ENCODE measurements at places on chromosomes 12 and 14.

DNA sequence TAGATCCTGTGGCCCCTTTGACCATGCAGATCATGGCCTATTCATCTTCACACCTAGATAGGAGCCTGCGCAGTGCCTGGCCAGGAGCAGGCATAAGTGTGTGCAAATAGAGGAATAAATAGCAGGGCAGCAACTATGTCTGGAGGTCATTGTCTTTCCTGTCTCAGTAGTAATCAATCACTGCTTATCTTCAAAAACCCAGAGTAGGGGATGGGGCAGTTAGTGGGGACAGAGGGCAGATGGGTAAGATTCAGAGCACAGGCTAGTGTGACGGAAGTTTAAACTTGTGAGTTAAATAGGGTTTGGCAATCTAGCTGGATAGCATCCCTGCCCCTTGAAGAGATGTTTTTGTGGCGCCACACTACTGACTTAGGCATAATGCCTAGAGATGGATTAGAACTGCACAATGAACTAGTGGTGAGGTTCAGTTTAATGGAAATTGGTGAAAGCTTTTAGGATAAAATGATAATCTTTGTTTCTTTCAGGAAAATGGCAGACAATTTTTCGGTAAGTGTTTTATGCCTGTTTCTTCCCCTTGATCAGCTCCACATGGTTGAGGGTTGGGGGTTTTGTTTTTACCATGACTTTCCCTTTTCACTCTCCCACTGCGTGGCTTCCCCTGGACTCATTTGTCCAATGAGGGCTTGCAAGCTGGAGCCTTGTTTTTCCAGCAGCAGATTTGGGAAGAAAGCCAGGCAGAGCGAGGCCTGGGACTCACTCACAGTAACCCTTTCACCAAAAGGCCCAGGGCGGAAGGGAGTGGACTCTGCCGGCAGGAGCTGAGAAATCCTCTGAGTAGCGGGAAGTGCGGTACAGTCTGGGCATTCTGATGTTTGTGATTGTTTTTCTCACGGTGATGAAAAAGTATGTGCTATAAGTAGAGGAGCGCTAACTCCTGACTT is 8.1 kb downstream of the LGALS3 start:
- no peak for DNase-seq

- no peak for DNase-seq
These were observed 638 bp downstream of the PLEKHG3 start for GRCh38 chr14:64704743-64705380.

DNA sequence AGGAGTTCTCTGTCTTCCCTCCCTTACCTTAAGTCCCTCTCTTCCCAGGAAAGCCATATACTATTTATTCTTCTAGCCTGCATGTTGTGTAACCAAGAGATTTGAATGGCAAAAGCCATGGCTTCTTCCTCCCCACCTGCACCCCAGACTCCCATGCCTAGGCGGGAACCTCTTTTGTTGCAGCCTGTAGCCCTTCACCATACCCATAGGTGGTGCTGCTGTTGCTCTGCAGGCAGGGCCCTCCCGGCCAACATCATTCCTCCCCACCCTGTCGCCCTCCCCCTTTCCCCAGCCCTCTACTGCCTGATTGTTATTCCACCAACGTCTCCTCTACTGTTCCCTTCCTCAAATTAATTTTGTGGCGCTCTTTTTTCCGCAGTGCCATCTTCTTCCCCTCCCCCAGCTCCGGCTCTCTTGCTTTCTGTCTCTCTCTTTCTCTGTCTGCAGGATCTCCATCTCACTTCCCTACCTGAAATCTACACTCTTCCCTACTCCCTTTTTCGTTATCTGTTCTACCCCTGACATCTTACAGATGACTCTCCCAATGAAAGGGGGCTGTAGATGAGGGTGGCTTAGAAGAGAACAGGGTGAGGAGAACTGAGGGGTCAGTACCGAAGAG is 13.8 kb downstream of the NGDN start:
- peak; percentile 15 for DNase-seq

GRCh38 chr12:11703378-11703777 is 53.9 kb downstream of the ETV6 start:
- DNase-seq, result no peak

DNA sequence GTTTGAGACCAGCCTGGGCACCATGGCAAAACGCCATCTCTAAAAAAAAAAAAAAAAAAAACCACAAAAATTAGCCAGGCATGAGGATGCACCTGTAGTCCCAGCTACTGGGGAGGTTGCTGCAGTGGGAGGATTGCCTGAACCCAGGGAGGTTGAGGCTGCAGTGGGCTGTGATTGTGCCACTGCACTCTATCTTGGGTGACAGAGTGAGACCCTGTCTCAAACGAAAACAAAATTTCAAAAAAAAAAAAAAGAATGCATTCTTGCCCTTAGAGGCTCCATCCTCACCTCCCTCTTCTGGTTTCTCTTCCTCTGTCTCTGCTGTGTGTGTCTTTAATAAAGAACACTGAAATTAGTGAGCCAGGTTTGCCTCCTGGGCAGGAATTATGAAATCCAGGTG is 107.8 kb downstream of the VCPKMT start:
- no peak for DNase-seq

DNA sequence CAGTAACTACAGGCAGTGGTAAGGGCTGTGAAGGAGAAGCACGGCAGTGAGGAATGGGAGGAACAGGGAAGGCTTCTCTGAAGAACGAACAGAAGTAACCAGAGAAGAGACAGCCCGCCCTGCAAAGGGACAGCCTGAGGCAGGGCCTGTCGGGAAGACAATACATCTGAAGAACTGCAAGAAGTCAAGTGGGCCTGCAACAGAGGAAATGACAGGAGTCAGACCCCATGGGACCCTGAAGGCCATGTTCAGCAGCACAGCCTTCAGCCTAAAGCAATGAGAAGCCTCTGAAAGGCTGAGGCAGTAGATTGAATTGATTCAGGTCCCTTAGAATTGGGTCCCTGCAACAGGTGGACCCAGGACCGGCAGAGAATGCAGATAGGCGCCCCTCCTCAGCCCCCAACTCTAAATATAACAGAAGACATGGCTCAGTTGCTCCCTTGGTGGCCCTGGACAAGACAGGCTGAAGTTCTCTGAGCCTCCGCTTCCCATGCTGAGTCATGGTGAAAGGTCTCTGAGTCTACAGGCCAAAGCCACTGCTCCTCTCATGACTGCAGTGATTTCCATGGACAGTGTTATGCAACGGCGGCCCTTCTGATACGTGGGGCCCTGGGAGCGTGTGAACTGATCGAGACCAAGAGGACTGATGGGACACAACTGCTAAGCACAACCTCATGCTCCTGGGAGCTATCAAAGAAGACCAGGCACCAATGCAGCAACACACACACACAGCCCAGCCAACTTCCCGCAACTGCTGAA is 10.8 kb upstream of the ACTR6 start:
- no peak for DNase-seq

DNA sequence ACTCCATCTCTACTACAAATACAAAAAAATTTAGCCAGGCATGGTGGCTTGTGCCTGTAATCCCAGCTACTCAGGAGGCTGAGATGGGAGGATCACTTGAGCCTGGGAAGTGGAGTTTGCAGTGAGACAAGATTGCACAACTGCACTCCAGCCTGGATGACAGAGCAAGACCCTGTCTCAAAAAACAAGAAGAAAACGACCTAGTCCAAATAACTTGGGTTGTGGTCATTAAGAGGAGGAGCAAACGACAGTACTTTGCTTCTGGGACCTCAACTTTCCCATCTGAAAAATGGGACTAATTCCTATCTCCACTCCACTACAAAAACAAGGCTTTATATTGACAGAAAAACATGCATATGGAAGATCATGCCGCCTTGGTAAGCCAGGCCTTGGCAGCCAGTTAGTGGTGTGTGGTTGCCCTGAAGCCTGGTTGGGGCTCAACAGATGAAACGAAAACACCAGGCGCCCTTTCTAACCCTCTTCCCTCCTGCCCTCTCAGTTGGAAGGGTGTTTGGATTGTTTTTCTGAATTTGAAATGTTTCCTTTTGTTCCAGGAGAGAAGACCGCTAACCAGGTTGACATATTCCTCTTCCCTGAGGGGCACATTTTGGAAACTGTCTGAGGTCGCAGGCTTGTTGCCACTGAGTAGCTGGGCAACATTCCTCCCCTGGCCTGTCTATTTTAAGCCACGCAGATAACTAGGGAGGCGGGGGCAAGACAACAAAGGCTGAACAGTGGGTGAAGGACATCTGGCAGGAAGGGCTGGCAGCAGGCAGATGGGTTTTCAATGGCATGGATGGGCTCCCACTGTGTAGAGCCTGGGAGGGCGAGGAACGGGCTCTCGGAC is 13.7 kb upstream of the VPS37B start:
- DNase-seq, result no peak

GRCh38 chr12:49684310-49684854 is 22.8 kb downstream of the FMNL3 start:
- DNase-seq, result no peak

- no peak for DNase-seq
These were observed 322.9 kb downstream of the DAD1 start for GRCh38 chr14:22266142-22266442.

DNA sequence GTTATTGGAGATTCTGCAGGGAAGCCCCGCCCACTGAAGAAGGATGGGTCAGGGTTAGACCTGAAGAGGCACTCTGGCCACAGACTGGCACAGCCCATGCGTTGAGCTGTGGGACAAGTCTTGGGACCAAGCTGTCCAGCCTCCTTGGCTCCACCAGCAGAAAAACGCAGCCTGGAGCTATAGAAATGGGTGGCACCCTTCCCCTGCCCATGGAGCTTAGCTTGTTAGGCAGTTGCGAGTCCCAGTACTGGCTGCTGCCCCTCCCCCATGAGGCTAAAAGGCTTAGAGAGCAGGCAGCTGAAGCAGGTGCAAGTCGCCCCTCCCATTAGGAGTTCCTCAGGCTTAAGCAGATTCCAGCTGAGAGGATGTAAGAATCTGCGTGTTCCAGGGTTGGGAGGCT is 1124.0 kb upstream of the TMEM132C start:
- DNase-seq, result no peak

DNA sequence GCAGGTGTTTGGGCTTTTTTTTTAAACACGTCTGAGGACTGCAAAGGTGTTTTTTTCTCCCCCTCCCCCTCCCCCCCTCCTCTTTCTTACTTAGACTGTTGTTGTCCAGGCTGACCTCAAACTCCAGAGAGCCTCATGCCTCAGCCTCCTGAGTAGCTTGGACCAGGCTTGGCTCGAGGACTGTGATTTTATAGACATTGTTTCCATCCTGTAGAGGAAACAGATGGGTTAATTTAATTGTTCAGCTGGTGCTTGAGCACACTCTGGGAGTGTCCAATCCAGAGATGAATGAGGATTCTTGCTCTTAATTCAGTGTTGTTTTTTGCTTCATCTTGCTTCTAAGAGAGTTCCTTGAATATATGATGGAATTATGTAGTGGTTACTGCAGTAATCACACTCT is 42.1 kb downstream of the RASSF3 start:
- DNase-seq, result no peak

GRCh38 chr12:129363041-129363440 is 509.8 kb downstream of the GLT1D1 start:
- DNase-seq, result no peak

DNA sequence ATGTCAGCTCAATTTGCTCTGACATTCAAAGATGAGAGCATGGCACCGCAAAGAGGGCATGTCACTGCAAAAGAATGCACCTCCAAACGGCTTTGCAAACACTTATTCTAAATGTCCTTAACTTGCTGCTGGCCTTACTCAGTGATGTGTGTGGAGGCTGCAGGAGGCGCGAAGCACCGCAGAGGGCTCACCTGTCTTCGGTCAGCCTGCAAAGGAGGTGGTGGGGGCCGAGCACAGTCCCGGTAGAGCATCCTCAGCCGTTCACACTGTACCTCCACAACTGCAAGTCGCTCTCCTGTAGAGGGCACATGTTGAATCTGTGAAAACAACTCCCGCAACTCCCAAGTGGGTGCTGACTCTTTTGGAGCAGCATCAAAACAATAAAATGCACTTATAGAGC is 93.8 kb downstream of the TRAFD1 start:
- DNase-seq, result no peak

- DNase-seq, result no peak
These were observed 398.1 kb downstream of the ZFP36L1 start for GRCh38 chr14:68394764-68395143.

- DNase-seq, result no peak
These were observed 7.0 kb downstream of the IFI27L2 start for GRCh38 chr14:94122438-94122837.

DNA sequence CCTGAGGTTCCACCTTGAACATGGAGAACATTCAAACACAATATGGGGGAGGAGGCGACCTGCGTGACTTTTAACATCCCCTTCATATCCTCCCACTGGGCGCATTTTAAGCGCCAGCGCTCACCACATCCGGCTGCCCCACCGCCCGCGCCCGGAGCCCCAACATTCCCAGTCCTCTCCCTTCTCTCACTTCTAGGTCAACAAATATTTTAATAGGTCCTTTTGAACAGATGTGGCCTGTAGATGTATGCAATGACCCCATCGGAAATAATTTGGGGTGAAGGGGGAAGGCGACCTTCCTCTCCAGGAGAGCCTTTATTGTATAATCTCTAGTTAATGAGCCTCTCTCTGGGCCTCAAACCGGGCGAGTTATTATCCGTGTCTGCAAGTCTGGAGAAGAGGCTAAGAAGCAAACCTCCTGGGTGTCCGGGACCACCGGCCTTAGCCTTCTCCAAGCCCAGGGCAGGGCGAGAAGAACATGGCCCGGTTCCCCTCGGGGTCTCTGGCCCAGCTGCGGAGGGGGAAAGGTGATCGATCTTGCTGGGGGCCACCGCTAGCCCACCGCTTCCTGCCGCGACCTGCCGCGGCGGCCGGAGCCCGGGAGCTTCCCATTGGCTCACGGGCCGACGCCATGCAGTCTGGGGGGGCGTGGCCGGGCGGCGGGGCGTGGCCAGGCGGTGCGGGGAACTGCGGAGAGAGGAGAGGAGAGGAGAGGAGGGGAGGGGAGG is 83.2 kb upstream of the HMGA2 start:
- no peak for DNase-seq

- DNase-seq, result no peak
These were observed 2.3 kb downstream of the WNT10B start for GRCh38 chr12:48969160-48969771.

- DNase-seq, result no peak
These were observed 70.6 kb upstream of the SLC24A4 start for GRCh38 chr14:92252323-92252722.

DNA sequence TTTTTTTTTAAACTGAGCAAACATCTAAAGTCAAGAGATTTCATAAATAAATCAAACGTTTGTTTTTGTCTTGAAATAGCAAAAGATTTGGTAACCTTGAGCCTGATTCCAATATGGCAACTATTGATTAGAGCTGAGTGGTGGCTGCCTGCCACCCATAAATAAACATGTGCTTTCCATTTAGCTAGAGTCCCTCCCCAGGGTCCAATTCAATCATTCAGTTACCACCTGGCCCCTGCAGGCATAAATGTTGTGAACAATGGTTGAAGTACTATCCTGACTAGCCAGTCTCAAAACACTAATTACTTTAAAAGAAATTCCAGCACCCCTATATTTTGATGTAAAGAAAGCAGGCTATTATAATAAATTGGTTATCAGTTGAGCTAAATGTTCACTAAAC is 129.7 kb upstream of the GRIP1 start:
- DNase-seq, result no peak

GRCh38 chr12:58313091-58313855 is 371.9 kb downstream of the ATP23 start:
- no peak for DNase-seq

DNA sequence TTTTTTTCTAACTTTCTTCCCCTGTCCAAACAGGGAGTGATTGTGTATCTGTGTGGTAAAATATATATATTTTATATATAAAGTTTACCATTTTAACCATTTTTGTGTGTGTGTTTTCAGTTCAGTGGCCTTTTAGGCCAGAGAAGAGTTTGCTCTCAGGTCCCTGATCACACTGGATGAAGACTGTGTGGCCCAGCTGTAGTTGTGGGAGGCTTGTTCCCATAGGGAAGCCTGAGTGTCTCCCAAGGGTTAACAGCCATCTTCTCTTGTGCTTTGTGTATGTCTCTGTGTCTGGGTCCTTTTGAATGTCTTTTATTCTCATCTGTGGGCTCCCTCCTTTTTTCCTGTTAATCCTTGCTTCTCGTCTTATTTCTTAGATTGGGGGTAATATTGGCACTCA is 23.4 kb downstream of the CGRRF1 start:
- DNase-seq, result no peak

Data from CD4-positive, CD25-positive, alpha-beta regulatory T cell (primary cell).